ENCODE measurements at places on chromosomes 4 and X. TPM values are rescaled to one million over a fixed set of nuclear protein-coding genes. Genes with fewer than 3 reads are reported as not detected.

DNA sequence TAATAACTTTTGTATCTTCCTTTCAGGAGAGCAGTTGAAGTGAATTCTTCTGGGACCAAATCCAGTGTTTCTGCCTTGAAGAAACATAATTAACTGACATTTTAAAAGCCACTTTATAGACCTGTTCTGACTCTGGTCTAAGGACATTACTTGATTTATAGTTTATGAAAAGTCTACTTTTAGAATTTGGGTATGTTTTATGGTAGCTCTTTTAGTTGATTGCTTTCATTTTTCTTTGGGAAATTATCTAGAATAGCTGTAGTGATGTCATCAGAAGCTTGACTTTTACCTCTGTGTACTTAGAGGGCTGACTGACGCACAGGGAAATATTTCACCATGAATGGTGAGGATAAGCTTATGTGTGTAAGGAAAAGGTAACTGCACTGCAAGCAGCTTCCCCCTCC lies 131.8 kb upstream of the LIMCH1 start:
- no peak for DNase-seq

- DNase-seq = no peak
Measured at GRCh38 chr4:143286701-143287571, 49.7 kb upstream of the GAB1 start.

DNA sequence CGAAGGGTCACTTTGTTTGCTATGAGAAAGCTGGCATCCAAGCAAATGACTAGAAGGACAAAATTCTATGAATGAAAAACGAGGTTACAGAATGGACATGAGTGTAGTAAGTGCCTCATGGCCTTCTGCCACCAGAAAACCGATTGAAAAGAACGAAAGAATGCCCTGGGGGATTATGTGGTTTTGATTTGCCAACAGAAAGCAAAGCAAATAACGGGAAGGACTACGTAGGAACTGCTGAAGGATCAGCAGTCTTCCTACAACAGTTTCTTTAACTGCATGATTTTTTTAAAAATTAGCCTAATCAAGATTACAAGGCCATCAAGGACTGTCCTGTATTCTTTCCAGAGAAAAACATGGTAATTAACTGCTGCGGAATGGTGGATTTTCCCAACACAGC lies 50.6 kb downstream of the NRK start:
- DNase-seq = no peak

DNA sequence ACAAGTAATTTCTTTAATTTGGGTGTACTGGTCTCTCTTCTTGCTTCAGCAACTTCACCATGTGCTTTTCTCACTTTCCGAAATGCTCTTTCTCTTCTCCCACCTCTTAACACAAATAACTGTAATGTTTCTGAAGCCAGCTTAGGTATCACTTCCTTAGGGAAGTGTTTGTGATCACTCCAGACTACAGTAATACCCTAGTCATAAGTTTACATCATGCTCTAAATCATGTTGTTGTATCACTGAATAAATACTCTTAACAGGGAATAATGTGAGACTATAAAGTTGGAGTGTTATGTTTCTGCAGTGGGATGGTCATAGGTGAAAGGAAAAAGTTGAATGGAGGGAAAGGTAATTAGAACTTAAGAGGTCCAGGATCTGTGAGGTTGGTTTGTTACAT lies 712.3 kb downstream of the C4orf33 start:
- DNase-seq = no peak

- DNase-seq = no peak
Measured at GRCh38 chr4:72876946-72877345, 192.6 kb downstream of the COX18 start.

DNA sequence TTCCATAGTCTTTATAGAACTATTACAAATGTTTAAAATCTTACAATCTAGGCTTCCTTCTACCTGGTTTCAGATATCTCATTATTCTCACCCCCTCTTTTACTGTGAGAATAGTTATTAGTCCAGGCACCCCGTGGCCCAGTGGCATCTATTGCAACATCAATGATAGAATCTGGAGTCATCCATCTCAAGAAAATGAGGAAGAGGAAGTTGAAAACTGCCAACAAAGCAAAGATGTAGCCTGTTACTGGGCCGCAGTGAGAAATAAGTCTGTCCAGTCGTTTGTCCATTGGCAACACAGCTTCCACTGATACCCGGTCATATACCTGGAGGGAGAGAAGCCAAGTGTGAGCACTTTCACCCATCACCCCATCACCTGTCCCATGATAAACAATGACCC lies 6.0 kb upstream of the ASB11 start:
- no peak for DNase-seq

GRCh38 chrX:84216881-84217280 lies 28.9 kb upstream of the RPS6KA6 start:
- no peak for DNase-seq

DNA sequence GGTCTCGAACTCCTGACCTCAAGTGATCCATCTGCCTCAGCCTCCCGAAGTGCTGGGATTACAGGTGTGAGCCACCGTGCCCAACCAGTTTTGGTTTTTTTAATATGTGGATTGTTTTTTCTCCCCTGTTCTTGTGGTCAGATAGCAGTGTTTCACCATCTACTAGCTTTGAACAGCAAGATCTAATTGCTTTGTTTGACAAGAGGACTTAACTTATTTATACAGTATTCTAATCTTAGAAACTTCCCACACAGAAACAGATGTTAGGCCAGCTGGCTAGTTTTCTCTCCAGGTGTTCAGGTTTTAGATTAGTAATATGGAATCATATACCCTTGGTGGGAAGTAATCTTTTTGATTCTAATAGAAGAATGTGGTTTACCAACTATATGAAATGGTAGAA lies 12.9 kb downstream of the ING2 start:
- no peak for DNase-seq

The UCHL1 gene
- 0.37 TPM for total RNA-seq

The CHIC1 gene
- 3.6 TPM for total RNA-seq

The CYSLTR1 gene
- total RNA-seq = 3.3 TPM

The GABRQ gene
- not detected for total RNA-seq

The FGF13 gene
- not detected for total RNA-seq

The DCAF16 gene
- 39.2 TPM for total RNA-seq

Measured in activated CD8-positive, alpha-beta T cell treated with anti-CD3 and anti-CD28 coated beads, Interleukin-2, amount 10 ng/mL, durations not matched to agents 7 days and 5 days (primary cell).